ENCODE measurements at places on chromosomes 12 and 14.

DNA sequence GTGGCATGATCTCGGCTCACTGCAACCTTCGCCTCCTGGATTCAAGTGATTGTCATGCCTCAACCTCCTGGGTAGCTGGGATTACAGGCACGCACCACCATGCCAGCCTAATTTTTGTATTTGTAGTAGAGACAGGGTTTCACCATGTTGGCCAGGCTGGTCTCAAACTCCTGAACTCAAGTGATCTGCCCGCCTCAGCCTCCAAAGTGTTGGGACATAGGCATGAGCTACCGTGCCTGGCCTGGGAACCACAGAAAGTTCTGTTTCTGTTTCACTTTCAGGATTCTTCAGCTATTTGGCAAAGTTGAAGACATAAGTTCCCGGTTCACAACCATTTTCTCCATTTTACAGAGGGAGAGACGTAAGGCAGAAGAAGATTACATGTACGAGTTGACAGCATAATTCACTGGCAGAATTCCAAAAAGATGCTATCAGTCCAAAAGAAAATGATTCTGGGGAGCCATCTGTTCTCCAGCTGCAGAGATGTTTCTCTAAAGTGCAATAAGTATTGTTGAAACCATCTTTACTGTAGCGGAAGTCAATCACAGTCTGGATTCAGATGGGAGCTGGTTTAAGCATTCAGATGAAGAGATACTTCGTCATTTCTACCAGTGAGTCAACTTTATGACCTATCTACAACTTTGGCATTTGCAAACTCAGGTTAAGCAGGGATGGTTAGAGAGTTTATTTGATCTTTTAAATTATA is 8.1 kb upstream of the RNF34 start:
- DNase-seq: no peak

DNA sequence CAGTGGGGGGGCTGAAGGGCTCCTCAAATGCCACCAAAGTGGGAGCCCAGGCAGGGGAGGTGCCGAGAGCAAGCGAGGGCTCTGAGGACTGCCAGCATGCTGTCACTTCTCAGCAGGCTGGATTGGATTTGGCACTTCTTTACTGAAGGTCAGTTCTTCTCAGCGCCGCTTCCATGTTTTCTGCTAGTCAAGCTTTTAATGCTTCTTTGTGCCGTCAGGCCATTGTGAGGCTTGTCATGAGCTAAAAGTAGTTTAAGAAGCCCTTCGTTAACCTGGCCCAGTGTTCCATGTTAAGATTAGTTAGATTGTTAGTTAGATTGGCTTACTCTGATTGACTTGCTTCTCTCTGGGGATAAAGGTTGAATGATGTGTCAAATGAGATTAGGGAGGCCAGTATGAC is 13.4 kb downstream of the GABARAPL1 start:
- DNase-seq: no peak

DNA sequence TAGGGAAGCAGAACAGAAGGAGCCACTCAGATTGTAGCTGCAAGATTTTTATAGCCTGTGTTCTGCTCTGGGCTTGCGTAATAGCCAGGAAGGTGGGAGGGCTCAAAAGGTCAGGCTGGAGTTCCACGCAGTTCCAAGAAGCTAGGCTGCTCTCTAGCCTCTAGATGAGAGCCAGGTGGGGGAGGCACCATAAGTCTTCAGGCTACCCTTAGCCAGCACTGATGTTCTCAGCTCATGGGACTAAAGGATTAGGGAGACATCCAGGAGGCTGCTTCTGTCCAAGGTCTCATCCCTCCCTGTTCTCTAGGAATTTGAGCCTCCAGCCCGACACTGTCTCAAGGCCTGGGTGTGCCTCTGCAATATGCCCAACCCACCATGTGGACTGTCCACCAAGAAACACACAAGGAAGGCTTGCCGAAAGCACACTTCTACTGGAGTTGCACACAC is 1.7 kb downstream of the LMBR1L start:
- DNase-seq: no peak

DNA sequence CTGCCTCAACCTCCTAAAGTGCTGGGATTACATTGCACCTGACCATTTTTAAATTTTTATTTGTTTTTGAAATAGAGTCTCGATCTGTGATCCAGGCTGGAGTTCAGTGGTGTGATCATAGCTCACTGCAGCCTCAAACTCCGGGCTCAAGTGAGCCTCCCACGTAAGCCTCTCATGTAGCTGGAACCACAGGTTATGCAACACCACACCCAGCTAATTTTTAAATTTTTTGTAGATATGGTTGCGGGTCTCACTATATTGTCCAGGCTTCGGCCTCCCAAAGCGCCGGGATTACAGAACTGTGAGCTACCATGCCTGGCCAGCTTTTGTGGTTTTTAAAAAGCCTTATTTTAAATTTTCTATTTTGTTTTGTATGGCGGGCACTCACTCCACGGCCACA is 2.2 kb upstream of the DRAM1 start:
- DNase-seq: no peak

DNA sequence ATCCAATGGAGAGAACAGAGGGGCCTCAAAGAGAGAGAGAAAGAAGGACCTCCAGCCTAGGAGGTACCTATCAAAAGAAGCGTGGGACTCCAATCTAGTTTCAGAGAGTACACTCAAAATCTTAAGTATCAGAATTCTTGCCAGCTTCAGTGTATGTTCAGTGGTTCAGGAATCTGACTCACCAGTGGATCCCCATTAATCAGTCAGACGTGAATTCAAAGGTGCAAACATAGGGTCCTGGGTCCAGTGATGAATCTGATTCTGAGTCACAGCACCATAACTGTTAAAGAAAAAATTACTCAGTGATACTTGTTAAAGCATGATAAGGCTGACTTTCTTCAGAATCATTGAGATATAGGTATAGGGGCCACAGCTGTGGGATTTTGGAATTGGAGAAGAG is 33.2 kb downstream of the ETNK1 start:
- DNase-seq: peak; percentile 76

DNA sequence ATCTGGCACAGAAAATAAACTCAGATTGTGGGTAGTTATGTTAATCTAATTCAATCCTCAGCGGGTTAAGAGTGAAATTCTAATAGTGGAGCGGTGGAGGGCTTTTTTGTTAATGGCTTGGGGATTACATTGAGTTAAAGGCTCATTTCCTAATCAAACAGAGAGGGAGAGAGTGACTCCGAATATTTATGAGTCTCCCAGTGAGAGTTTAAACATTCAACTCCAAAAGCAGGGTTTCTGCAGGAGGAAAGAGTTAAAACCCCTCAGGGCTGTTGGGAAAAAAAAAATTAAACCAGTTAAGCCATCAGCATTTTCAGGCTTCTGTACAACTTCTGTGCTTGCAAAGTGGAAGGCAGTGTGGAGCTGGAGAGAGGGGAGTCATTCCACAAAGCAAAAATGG is 62.1 kb upstream of the ESRRB start:
- no peak for DNase-seq

DNA sequence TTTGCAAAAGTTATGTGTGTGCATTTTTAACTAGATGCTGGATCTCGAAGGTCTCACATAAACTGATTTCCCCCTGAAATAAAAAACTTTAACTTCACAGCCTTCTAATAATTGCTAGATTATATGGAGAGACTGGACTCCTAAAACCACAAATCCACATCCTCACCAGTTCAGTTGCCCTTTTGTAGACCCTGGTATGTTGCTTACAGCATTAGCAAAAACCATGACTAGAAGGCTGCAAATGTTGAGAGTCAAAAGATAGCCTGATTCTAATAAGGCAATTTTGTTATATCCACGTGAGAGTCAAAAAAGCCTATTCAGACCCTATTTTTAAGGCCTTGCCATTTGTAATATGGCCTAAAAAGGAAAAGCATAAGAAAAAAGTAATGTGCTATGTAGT is 37.4 kb downstream of the RASSF8 start:
- no peak for DNase-seq

GRCh38 chr12:117042171-117042842 is 56.9 kb downstream of the TESC start:
- no peak for DNase-seq

- peak; percentile 82 for DNase-seq
These were observed 39.7 kb downstream of the KRT80 start for GRCh38 chr12:52151837-52152783.

GRCh38 chr12:27709932-27710591 is 570 bp upstream of the MRPS35 start:
- DNase-seq: peak; percentile 77

GRCh38 chr12:121958541-121959240 is 40.3 kb downstream of the CFAP251 start:
- no peak for DNase-seq

DNA sequence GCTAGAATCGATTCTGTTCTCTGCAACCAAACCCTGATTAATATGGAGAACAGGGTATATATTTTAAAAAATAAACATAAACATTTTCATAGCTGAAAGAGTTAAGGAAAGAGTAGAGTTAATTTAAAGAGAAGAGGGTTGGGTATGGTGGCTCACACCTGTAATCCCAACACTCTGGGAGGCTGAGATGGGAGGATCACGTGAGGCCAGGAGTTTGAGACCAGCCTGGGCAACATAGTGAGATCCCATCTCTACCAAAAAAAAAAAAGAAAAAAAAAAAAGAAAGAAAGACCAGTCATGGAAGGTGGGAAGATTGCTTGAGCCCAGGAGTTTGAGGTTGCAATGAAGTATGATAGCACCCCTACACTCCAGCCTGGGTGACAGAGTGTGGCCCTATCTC is 25.5 kb downstream of the GTSF1 start:
- no peak for DNase-seq

GRCh38 chr12:546920-547845 is 87.4 kb downstream of the B4GALNT3 start:
- peak; percentile 67 for DNase-seq

DNA sequence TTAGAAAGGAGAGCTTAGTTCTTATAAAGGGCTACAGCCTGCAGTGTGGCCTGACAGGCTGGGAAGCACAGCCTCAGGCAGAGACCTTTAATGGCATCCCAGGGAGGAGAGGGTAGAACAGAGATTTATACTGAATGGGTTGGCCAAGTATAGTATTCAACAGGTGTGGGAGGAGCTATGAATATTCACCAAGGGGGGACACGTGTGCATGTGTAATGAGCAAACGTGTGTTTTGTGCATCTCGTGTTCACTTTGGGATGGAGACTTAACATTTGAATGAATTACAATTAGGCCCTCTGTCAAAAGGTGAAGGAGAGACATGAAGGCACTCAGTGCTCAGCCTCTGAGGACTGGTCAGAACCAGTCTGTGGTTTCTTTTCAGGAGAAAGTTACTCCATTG is 5.2 kb downstream of the TDP1 start:
- no peak for DNase-seq

DNA sequence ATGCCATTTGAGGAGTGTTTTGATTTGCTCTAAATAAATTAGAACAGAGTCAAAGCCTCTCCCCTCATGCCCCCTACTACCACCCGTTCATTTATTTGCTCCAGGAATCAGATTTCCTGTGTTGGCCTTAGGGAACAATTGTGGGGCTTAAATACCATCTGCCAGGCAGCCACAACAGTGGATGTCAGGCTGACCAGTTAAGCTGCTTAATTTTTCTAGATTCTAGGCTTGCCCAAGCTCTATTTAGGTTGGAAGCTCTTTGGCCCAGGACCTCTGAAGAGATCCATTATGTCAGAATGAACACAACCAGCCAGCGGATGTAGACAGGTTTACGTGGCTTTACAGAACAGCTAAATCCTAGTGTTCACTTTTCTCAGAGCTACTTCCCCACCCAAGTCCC is 1.0 kb upstream of the TIMELESS start:
- DNase-seq: no peak

DNA sequence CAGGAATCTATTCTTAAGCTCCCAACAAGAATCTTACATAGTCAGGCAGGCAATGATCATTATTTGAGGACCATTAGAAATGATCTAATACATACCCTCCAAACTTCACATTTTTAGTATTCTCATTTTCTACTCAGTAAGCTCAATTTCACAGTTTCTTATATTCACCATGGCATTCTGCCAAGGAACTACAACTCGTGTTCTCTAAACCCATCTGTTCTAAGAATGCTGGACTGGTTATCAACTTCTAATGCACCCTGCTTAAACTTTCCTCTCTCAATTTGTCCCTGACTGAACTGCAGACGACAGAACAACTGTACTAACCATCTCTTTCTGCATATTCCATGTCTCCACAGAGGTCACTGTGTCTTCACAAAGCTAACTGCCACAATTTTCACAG is 58.6 kb downstream of the GXYLT1 start:
- DNase-seq: no peak

DNA sequence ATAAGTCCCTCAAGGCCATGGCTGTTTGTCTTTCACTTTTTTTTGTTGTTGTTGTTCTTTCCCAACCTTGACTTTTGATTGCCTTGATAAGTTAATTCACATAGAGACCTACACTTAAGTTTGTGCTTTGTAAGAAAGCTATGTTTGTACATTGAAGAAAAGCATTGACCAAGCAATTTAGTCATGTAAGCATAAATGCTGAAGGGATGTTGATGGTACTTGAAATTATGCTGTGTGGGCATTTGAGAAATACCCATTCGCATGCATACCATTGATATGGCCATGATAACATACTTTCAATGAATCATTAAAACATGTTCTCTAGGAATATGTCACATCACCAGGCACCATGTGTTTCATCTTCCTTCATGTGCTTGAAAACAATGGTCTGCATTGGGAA is 803.7 kb upstream of the TMEM132C start:
- no peak for DNase-seq

GRCh38 chr14:69972755-69973154 is 93.5 kb downstream of the SMOC1 start:
- no peak for DNase-seq

GRCh38 chr12:30003321-30003720 is 219.6 kb upstream of the TMTC1 start:
- no peak for DNase-seq

DNA sequence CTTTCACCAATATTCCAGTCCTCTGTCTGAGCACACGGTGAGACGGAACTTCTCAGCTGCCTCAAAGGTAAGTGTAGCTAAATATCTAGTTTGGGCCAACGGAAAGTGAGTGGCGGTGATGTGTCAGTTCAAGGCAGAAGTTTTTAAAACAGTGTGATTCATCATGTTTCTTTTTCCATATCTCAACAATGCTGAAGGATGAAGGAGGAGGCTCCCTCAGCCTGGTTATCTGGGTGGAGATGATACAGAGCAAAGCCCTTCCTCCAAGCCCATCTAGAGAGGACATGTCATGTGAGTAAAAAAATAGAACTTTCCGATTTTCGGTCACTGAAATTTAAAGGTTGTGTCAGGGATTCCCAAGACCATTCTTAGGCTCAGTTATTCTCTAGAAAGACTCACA is 13.1 kb upstream of the ANP32D start:
- DNase-seq: no peak

Measured in PC-3 (cell line).